ENCODE measurements at places on chromosomes 4 and X.
A peak's percentile ranks its signal among the peaks of the same experiment; 100 is the strongest.

DNA sequence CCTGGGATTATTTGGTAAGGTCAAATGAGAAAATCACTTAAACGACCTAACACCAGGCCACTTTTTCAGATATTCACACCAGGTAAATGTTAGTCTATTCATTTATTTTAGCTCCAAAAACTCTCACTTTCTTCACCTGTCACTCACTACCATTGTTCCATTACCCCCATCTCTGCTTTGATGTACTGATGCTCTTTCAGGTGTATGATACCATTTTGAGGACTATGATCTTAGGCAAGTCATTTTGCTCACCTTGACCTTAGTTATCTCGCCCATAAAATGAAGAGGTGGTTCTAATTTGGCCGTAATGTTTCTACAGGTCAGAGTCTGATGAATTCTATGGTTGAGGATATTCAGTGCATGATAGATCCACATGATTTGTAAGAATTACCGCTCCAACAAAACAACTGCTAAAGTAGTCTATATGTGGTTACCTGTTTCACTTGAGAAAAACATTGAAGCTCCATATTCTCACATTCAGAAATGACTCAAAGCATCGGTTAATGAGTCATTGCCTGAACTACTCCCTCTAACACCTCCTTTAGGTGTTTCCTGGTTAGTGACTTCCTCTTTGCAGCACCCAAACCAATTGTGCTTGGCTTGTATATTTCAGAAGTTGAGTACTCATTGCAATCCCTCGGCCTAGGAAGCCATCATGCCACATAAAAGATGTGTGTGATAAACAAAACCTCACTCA, 4.5 kb downstream of the DTHD1 start:
- peak; percentile 49 for DNase-seq

DNA sequence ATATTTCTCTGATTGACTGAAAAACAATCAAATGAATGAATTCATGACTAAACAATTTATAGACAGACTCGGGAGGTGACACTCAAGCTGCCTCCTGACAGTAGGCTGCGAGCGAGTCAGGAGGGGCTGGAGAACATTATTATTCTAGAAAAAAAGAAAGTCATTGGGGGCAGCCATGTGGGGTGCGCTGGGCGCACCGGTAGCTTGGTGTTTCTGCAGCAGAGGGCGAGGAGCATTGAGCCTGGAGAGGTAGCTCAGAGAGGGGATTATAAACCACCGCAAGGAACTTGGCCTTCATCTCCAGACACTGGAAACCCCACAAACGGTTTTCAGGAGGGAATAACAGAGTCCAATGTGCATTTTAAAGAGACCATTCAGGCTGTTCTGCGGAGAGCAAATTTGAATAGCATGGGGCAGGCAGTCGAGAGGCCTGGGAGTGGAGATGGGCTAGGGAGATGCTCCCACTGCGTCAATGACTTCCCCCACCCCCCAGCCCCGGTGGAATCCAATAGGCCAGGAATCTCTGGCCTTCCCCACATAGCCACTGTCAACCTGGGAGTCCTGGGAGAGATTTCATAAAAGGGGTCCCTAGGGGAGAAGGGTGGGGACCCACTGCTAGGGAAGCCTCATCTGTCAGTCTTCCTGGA, 168.3 kb downstream of the BCOR start:
- no peak for DNase-seq

DNA sequence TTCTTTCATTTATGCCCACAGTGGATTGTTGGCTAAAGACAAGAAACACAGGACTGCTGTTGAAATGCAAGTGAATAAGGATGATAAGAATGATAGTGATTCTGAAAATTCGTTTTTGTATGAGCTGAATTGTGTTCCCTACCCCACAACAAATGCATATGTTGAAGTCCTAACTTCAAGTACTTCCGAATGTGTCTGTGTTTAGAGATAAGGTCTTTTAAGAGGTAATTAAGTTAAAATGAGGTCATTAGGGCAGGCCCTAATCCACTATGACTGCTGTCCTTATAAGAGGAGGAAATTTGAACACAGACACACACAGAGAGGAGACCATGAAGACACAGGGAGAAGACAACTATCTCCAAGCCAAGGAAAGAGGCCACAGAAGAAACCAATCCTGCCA, 126.6 kb upstream of the ACSL4 start:
- no peak for DNase-seq

DNA sequence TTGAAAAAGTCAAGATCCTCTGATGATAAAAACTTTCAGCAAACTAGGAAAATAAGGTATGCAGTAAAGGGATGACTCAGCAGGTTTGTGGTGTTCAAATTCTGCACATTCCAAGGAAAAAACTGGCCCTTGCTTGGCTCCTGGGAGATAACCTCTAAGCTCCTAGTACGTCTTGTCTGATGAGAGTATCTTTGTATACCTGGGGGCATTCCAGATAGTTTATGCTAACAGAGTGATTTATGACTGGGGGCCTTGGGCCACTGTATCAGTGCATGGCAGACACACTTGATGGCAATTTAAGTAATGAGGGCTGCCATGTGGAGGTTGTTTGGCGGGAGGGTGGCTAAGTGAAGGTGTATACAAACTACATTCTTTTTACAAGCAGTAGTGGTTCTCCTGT, 56.9 kb downstream of the NSG1 start:
- DNase-seq: no peak

- DNase-seq: no peak
Measured at GRCh38 chrX:154430916-154431315, 2.4 kb downstream of the ATP6AP1 start.

DNA sequence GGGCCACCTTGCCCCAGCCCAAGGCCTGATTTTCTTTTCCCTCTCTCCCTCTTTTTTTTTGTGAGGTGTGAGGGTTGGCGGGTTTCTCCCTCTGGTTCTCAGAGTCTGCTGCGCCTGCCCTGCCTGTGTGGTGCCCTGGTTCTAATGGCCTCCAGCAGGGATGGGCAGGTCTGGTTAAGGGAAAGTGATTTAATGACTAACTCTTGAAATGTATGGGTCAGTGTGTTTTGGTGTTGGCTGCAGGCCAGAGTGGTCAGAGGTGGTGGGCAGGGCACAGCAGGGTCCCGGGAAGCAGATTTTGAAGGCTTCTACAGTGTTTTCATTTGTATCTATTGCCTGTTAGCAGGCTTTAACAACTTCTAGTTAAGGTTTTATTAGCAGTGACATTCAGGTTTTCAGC, 39.0 kb downstream of the JADE1 start:
- no peak for DNase-seq

- DNase-seq: no peak
Measured at GRCh38 chr4:185412412-185412811, 13.4 kb downstream of the UFSP2 start.

DNA sequence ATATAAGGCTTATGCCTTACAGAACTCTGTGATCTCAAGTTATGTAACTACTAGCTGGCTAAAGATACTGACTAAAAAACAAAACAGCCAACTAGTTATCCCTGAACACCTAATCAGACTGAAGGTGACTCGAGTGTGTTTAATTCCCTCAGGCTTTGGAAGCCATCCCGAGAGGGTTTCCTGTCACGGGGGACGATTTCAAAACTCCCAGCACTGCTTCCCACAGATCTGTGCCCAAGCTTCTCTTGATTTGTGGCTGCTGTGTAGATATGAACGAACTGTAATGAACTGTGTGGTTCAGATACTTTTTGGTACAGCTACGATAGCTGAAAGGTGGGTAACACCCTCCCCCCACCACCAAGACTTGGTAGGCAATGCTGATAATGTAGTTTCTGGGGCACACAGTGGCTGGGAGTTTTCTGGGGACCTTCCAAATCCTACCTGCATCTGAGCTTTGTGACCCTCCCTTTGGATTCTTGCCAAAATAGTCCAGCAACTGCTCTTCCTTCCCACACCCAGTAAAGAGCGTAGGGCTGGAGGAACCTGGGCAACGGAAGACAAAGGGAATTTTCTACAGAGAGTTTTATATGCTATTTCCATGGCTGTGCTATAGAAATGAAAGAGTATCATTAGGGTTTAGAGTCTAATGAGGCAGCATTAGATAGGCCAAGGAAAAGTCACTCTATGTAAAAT, 148.8 kb downstream of the MGST2 start:
- DNase-seq: no peak

GRCh38 chrX:125436855-125437254, 117.2 kb downstream of the TEX13C start:
- no peak for DNase-seq

DNA sequence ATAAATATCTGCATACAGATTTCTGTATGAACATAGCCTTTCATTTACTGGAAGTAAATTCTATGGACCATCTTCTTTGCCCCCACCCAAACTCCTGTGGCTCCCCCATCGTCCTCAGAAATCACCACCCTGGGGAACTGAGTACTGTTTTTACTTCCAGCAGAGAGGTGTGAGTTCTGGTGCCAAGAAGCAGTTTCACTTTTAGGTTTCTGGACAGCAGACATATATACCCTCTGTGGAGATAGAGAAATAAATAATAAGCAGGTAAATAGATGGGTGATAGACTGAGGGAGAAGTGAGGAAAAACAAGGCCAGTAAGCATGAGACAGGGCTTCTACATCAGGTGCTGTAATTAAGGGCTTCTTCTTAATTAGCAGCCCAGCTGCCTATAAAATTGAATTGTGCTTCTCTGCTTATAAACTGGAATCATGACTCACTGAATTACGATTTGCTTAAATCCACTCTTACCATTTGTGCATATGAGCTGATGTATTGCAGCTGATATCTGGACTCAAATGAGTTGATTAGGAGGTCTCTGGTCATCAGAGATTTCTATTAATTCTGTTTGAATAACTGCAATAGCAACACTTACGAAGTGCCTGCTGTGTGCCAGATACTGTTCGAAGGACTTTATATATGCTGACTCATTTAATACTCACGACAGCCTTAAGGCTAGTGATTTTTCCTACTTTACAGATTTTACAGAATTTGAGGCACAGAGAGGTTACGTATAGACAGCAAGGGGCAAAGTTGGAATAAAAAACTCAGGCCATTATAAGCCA, 60.8 kb upstream of the DHX15 start:
- no peak for DNase-seq

DNA sequence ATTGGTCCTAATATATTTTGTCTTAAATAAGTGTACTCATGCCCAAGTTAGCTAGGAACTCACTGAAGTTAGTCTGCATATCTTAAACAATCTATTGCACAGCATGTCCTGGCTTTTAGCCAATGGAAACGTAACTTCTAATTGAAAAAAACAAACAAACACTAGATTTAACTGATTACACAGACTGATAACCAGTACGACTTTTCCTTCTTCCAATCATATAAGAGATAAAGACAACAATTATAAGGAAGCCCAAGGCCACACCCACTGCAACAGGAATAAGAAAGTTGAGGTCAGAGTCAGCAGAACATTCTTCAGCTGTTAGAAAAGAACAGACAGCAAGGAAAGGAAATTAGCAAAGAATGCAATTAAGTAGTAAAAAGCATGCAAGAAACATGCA, 40.8 kb downstream of the LAMP2 start:
- no peak for DNase-seq

DNA sequence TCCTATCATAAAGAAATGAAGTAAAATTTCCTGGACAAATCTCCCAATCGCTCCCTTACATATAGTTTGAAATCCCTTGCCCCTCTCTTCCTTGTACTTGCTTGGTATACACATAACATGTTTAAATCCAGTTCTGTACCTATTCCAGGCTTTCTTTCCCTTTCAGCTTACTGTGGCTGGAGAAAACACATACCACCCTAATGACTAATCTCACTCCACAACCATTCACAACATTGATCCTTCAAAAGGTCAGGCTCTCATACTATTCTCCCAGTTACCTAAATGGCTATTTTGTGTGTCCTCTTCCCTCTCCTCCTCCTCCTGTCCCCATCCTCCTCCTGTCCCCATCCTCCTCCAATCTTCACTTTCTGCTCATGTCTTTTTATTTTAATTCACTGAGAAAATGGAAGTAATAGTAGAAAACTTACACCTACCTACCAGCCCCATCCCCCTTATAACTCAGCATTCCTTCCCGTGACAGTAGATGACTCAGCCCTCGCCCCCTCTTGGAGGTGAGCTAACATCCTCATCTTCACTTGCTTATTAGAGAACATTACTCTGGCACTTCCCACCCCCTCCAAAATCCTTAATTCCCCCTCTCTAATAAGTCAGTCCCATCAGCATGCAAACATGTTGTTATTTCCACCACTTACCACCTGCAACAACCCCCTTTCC, 77.5 kb downstream of the IL15 start:
- DNase-seq: no peak

DNA sequence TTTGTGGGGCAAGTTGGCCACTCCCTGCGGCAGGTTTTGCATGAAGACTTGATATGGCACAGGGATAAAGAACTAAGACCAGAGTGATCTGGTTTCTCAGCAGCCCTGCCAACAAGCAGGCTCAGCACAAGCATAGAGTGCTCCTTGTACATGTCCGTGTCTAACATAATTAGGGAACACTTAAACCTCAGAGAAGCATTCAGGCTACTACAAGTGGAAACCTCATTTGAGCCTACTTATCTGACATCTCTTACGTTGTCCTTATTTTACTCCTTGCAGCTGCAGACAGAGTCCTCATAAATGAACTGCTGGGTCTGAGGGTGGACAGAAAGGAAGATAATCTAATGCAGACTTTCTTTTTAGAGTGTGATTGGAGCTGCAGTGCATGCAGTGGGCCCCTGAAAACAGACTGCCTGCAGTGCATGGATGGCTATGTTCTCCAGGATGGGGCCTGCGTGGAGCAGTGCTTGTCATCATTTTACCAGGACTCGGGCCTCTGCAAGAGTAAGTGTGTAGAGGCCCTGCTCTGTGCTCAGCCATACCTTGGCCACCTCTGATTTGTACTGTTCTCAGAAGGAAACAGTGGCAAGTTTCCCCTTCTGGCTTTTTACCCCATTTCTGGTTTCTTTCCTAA, 179.1 kb upstream of the ANXA3 start:
- no peak for DNase-seq

GRCh38 chr4:183397741-183398297, 46.6 kb upstream of the CDKN2AIP start:
- DNase-seq: no peak

All from GM18507 (cell line).